ENCODE measurements at places on chromosomes 12 and 14. TPM values are rescaled to one million over a fixed set of nuclear protein-coding genes. Genes with fewer than 3 reads are reported as not detected.

The SRSF9 gene
- 129 TPM for total RNA-seq

The AQP6 gene
- total RNA-seq = not detected

The PRH2 gene
- not detected for total RNA-seq

The FZD10 gene
- not detected for total RNA-seq

The LRFN5 gene
- total RNA-seq = 2.1 TPM

The NANOG gene
- 0.13 TPM for total RNA-seq

The GALNT9 gene
- total RNA-seq = 1.5 TPM

The P2RX7 gene
- 0.54 TPM for total RNA-seq

All from GM23248 (cell line).